ENCODE measurements at places on chromosomes 1 and 21.

DNA sequence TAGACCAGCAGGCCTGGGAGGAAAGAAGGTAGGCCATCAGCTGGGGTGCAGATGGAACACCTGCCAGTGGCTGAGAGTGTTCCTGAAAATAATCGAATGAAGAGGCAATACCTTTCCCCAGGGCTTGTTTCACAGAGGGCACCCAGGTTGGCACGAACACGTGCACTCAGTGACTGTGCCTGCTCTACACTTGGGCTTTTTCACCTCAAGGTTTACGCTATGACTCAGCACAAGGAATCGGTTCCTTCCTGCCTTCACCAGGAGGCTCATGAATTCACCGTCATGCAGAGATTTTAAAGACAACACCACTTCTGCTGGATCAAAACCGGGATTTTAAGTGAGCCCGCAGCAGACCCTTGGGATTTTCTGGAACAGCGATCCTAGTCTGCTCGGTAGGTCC is 118.5 kb upstream of the ADAR start:
- no peak for DNase-seq

DNA sequence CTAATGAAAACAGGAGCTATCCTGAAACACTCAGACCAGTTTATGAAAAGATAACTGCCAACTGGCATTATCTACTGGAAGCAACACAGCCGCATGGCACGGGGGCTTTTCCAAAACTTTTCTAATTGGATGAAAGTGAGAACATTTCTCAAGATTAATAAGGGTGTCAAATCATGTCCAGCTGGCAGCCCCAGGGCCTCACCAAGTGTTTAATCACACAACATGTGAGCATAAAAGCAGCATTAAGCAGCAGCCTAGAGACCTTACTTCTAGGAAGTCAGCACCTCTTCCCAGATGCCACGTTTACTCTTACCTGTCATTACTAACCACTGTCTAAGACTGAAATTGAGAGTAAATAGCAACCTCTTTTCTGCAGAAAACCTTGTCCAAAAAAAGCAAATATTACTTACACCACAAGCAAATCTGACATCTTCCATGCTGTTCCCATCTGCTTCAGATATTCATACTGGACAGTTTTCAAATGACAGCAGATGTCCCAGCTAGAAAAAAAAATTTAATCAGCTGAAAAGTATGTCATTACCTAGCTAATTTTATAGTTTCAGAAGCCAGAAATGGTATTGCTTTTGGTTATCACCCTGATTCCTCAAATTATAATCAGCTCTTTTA is 341.5 kb upstream of the ZP4 start:
- DNase-seq: no peak

DNA sequence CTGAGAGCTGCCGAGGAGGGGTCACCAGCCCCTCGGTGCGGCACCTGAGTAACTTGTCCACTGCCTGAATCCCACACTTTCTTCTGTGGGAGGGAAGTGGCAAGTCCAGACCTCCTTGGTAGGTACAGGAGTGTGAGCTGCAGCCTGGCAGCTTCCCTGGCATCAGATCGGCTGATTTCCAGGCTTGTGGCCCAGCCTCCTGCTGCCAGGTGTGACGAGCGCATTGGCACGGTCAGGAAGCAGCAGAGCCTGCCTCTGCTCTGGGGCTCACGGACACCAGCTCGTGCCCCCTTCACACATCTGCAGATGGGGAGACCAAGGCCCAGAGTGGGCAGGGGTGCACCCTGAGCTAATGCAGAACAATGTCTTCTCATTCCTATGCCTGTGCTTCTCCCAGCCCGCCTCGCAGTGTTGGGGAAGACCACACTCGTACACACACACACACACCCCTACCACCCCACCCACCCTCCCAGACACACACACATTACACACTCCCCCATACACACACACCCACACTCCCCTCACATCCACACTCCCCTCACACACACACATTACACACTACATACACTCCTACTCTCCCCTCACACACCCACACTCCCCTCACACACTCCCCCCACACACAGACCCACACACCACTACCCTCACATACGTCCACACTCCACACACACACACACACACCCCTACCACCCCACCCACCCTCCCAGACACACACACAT is 33.1 kb upstream of the SELENON start:
- DNase-seq: no peak

DNA sequence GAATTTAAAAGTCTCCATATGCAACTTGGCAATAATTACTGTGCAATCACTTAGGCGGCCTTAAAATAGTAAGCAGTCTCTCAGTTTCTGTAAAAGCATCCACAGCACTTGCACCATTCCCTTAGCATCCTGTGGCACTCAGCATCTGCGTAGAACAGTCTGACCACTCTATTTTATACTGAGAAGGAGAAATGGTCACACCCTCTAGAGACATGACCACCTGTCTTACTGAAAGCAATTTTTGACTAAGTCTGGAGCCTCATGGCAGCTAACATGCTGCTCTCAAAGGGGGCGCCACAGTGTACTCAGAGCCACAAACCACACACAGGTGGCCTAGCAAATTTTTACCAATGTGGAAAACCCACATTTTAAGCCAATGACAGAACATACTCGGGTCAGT is 62.0 kb downstream of the KCNK1 start:
- no peak for DNase-seq

DNA sequence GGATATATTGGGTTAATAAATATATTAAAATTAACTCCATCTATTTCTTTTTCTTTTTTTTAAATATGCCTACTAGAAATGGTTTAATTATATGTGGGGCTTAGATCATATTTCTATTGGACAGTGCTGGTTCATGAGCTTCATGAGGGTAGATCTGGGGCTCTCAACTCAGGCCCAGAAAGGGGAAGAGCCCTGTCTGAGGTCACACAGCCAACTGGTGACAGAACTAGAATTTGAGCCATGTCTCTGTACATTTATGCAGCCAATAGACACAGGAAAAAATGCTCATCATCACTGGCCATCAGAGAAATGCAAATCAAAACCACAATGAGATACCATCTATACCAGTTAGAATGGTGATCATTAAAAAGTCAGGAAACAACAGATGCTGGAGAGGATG is 5.1 kb upstream of the EPHB2 start:
- DNase-seq: no peak

- DNase-seq: no peak
These were observed 542 bp downstream of the GAS5 start for GRCh38 chr1:173867141-173867752.

GRCh38 chr21:37273440-37273839 is 6.3 kb upstream of the VPS26C start:
- DNase-seq: no peak

DNA sequence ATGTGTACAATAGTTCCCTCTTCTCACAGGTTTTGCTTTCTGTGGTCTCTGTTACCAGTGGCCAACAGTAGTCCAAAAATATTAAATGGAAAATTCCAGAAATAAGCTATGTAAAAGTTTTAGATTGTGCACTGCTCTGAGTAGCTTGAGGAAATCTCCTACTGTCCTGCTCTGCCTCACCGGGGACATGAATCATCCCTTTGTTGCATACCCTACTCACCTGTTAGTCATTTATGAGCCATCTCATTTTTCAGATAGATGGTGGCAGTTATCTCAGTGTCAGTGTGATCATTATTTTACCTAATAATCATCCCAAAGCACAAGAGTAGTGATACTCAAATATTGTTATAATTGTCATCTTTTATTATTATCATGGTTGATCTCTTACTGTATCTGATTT is 688.1 kb downstream of the PLA2G4A start:
- DNase-seq: no peak

GRCh38 chr1:207152792-207153468 is 48.9 kb downstream of the C4BPA start:
- no peak for DNase-seq

GRCh38 chr1:94892604-94893254 is 34.2 kb downstream of the CNN3 start:
- DNase-seq: no peak

Measured in stimulated activated CD8-positive, alpha-beta memory T cell treated with anti-CD3 and anti-CD28 coated beads, Interleukin-4, amount 100 ng/mL, for 4 hours (primary cell).